NCI-H1048 (cell line): ENCODE measurements at places on chromosomes 1 and 21.

DNA sequence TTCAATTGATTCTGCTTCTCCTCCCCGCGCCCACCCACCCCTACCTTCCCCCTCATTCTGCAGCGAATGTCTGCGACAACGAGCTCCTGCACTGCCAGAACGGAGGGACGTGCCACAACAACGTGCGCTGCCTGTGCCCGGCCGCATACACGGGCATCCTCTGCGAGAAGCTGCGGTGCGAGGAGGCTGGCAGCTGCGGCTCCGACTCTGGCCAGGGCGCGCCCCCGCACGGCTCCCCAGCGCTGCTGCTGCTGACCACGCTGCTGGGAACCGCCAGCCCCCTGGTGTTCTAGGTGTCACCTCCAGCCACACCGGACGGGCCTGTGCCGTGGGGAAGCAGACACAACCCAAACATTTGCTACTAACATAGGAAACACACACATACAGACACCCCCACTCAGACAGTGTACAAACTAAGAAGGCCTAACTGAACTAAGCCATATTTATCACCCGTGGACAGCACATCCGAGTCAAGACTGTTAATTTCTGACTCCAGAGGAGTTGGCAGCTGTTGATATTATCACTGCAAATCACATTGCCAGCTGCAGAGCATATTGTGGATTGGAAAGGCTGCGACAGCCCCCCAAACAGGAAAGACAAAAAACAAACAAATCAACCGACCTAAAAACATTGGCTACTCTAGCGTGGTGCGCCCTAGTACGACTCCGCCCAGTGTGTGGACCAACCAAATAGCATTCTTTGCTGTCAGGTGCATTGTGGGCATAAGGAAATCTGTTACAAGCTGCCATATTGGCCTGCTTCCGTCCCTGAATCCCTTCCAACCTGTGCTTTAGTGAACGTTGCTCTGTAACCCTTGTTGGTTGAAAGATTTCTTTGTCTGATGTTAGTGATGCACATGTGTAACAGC is 339.9 kb downstream of the NTNG1 start:
- DNase-seq, result no peak

DNA sequence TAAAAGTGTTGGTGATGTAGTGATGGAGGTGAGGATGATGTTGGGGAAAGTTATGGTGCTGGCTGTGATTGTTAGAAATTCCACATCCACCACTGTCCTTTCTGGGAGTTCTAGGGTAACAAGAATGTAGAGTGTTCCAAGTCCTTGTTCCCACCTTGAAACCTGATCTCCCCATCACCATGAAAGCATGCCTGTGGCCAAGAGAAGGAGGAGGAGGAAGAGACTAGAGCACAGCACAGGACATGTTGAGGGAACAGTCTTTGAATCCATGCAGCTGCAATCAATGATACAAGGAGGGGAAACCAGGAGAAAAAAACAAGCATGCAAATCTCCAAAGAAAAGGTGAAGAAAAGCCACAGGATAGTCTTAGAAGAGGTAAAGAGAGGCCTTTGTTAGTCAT is 45.9 kb upstream of the ARTN start:
- no peak for DNase-seq

GRCh38 chr1:56901716-56902115 is 47.1 kb downstream of the C8A start:
- DNase-seq, result no peak

- DNase-seq, result no peak
These were observed 61.9 kb downstream of the TIAM1 start for GRCh38 chr21:31282095-31282709.

- DNase-seq, result no peak
These were observed 19.7 kb upstream of the NRDC start for GRCh38 chr1:51898090-51898734.

DNA sequence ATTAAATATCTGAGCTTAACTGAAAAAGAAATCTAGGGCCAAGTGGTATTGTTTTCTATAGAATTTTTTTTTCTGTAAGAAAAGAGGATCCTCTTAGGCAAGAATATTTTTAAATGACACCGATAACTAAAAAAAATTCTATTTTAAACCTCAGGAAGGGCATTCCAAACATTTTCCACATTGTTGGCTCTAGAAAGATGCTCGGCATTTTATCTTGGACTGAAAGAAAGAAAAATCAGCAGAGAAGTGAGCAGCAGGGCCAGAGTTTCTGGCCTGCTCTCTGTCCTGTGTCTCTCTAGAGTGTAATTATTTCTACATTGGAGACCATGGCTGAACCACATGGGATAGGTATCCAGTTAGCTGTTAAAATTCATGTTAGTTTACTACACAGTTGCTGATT is 192.5 kb upstream of the GREM2 start:
- DNase-seq, result no peak

DNA sequence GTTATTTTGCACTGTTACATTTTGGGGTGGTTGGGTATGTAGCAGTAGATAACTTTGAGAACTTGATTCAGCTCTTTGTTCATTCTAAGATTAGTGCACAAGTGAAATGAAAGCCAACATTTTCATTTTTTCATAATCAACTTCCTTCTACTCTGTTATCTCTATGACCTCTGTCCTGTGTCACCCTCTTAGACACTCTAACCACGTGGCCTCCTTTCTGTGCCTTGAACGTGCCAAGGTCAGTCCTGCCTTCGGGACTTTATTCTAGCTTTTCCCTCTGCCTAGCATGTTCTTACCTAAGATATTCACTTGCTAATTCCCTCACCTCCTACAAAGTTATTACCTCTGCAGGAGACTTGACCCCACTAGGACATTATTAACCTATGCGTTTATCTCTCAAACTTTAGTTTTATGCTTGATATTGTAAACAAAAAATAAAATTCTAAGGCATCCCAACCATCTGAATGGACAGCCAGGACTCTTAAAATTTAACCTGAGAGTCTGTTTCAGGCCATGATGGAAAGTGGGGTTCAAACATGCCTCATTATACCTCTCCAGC is 19.2 kb upstream of the EDEM3 start:
- no peak for DNase-seq

DNA sequence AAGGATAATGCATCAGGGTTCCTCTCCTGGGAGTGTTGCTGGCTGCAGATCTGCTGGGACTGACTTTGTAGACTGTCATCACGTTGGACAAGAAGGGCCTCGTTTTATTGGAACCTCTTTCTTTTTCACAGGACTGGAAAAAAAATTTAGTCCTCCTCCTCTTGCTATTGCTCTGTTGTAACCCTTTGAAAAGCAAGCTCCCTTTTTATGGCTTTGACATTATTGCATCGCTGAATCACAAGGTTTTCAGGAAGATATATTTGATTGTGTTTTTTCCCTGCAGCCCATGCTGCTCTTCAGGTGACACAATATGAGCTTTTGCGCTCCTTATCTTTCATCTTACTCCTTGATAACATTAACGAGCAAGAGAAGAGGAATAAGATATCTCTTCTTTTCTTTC is 290.9 kb downstream of the CAMTA1 start:
- no peak for DNase-seq

DNA sequence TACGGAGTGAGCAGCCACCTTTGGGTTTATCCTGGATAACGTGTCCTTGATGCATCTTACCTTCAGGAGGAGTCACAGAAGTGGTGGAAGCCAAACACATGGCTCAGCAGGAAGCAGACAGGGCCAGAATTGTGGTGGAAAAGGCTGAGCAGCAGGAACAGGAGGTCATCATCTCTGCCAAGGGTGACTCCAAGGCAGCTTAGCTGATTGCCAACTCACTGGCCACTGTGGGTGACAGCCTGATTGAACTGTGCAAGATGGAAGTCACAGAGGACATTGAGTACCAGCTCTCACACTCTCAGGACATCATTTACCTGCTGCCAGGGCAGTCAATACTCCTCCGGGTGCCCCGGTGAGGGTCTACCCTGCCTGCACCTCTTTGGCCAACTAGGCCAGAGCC is 179.3 kb downstream of the FAF1 start:
- DNase-seq, result no peak

GRCh38 chr1:161209790-161210409 is 5.2 kb upstream of the FCER1G start:
- DNase-seq, result peak; percentile 39

DNA sequence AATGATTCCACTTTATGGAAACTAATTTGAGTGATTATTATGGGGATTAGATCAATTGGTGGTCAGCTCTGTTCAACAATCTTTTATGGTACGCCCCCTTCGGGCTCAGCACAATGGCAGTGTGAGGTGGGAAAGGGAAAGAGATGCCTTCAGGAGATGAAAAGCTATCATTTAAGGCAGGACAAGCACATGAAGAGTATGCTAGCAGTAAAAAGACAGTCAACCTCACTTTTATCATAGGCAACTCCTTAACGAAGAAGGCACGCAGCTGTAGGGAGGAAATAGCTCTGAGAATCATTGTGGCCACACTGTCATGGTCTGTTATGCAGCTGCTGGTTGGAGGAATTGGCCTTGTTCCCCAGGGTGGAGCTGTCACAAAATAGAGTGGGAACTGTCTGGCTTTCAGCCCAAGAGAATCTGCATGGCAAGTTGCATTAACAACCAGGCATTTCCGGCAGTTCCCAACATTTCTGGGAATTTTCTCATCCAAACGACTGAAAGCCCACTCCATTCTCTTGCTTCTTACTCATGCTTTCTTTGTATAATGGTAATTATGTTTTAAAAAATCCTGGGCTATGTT is 54.4 kb upstream of the BCL10 start:
- no peak for DNase-seq

DNA sequence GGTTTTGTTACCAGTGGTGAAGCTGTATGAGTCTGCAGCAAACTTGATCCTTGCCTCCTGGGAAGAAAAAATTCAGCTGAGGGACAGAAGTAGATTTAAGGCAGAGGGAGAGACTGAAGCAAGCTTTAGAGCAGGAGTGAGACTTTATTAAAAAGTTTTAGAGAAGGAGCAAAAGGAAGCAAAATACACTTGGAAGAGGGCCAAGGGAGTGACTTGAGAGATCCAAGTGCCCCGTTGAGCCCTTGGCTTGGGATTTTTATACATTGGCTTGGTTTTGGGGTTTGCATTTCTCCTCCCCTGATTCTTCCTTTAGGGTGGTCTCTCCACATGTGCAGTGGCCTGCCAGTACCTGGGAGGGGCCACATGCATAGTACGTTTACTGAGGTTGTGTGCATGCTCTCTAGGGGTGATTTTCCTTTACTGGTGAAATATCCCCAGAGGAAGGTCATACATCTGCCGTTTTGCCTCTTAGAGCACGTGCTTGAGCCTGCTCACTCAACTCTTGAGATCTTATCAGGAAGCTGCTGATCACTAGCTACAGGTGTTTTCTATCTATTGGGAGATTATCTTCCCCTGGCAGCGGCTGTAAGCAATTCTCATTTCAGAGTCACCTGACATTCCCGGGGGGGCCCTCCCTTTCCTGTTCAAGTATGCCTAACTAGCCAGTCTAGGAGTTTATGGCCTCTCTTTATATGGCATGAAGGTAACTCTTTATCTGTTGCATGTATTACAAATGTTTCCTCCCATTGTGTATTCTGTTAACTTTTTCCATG is 20.3 kb downstream of the FASLG start:
- no peak for DNase-seq

DNA sequence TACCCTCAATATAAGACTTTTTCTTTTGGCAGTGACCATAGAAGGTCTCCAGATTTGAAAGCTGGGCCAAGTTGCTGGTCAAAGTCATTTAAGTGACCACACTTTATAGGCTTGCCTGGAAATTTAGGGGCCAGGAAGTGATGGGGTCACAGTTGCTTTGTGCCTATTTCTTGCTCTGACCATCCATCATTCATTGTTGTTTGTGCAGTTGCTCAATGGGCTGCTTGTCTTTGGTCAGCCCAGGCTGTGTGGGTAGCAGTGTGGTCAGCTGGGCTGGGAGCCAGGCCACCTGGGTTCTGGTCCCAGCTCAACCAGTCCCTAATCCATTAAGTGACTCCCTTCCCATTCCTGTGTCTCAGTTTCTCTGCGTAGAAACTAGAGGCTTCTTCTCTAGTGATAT is 2.1 kb upstream of the OTUD7B start:
- no peak for DNase-seq

DNA sequence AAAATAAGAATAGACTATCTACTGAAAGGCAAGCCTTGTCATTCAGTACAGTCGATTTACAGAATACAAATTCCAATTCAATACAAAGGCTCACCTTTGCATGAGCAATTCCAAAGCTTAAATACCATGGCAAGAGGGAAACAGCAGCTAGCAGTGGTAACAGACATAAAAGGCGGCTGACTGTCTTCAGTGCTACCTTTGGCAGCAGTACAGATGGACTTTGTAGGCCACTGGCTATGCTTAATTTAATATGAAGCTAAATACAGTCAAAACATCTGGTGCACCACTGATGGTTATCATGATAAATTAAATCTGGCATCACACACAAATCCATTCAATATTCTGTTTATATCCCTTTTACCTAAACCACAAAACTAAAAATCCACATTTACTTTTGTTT is 62.4 kb downstream of the RERE start:
- no peak for DNase-seq

DNA sequence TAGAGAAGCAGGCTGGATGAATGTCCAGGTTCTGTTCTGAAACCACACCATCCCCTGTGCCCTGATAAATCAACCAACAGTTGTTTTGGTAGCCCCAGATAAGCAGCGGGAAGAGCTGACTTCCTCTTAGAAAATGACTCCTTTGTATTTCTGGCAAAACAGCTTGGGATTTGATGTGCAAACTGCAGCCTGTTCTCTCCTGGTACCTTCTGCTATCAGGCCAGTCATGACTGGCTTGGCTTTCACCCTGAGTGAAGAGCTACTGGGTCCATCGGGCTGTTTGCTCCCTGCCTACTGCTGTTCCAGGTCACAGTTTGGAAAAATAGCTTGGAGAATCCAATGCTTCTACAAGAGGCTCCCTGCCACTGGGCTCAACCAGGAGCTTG is 116.8 kb downstream of the DTL start:
- no peak for DNase-seq

- DNase-seq, result no peak
These were observed 46.2 kb downstream of the ARHGAP29 start for GRCh38 chr1:94191216-94191615.

DNA sequence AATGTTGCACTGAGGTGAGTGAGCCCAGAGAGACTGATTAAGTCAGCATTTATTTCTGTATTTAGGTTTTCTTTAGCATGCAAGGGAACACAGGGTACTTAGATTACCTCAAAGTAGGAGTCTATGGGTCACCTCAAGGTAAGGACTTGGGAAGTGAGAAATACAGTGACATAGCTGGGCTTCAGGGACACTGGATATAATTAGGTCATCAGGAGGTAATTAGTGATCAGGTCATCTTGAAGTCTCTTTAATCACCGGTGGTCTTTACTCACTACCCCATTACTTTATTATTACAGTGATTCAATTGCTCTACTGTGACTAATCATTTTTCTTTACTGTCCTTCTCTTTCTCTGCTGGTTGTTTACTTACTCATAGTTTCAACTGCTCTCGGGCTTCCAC is 59.9 kb upstream of the KCNK1 start:
- no peak for DNase-seq

- DNase-seq, result no peak
These were observed 77.0 kb downstream of the DDR2 start for GRCh38 chr1:162709132-162709860.

GRCh38 chr1:213452501-213452900 is 401.5 kb downstream of the RPS6KC1 start:
- no peak for DNase-seq

- no peak for DNase-seq
These were observed 4.7 kb upstream of the THEM5 start for GRCh38 chr1:151858030-151858746.

- DNase-seq, result peak; percentile 39
These were observed 46.5 kb downstream of the NCF2 start for GRCh38 chr1:183543619-183544204.
